ENCODE measurements at places on chromosomes 5 and 9.

DNA sequence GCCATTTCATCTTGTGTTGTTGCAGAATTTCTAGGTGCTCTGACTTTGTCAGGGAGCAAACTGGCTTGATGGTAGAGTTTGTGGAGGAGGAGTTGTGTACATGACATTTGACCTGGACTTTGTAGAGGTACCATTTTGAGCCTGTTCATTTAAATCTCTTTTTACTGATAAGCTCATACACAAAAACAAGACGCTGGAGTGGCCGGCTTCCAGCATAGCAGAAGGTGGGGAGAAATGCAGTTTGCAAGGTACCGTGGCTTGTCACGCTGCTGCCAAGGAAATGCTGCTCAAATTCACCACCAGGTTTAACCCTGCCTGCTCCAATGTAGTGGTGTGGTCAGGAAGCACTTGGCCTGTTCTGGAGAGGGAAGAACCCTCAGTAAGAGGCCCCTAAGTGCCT is 18.9 kb upstream of the IQGAP2 start:
- DNase-seq: no peak

- DNase-seq: no peak
These were observed 67.1 kb downstream of the DAPK1 start for GRCh38 chr9:87564791-87565241.

DNA sequence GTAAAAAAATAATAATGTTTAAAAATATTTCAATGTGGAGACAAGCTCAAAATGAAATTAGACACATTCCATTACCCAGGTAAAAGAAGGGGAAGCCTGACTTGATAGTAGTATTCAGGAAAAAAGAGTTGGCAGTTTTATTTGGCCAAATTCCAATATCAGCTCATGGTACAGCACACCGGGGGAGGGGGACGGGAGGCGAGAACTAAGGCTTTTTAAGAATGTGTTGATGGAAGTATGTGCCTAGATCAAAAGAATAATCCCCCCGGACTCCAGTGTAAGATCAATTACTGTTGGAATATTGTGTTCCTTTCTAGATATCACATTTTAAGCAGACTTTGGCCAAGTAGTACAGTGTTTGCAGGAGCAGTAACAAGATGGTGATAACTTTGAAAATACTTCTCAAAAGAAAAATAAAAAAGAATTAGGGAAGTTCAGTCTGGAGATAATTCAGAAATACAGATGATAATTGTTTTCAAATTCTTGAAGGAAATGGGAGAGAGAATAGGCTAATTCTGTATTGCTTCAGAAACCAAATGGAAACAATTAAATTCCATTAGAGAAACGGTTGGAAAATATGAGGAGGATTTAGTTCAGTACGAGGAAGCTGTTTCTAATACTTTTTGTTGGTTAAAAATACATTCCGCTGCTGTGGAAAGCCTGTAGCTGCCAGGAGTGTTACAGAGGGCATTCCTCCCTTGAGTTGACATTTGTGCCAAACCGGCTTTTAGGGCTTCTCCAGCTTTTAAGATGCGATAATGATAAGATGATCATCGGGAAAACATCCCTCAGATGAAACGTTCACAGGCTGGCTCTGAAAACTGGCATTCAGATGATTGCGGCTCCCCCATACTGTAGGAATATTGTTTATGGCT is 98.1 kb upstream of the ERBIN start:
- DNase-seq: no peak

GRCh38 chr5:158747816-158748432 is 351.8 kb downstream of the EBF1 start:
- no peak for DNase-seq

- DNase-seq: no peak
These were observed 152.9 kb upstream of the SLC28A3 start for GRCh38 chr9:84493284-84493947.

DNA sequence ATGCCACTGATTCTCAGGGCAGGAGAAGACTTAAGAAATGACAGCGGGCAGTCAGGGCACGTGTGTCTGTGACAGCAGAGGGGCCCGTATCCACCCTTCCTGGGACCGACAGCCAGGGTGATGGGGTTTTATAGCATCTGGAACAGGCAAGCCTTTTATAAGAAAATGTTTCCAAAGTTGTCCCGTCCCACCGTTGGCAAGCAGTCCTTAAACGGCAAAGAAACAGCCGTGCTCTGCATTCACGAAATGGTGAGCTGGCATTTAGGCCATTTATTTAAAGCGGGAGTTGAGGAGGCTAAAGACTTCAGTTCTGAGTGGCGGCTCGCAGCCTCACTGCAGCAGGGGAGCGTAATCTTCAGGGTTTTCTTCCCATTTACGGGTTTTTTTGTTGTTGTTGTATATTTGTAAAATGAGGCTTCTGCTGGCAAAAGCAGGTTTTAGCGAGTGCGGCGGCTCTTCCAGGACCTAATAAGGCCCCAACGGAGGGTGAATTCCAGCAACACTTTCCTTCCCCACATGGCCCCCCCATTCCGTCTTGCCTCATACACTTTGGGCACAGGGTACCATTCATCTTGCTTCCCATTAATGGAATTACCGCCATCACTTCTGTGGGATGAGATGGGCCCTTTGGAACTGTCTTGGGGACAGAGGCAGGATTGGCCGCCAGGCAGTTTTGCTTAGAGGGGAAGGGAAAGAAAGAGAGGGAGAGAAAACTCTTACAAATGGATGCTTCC is 15.8 kb downstream of the NEK6 start:
- no peak for DNase-seq

- no peak for DNase-seq
These were observed 168.3 kb downstream of the LPAR1 start for GRCh38 chr9:110869931-110870330.

DNA sequence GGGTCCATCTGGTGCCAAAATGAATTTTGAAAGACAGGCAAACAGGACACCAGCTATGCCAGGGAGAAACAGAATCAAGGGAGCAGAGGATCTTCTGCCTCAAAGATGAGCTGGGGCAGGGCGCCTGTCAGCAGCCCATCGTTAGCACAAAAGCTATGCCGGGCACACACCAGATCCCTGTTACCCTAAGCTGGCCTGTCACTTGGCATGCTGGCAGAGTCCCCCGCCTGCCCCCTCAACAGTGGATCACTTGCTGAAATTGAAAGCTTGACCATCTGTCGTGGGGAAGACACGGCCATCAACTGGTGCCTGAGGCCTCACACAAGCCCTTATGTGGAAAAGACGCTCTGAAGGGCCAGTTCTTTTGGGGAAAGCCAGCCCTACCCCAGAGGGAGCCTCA is 256.4 kb downstream of the EBF1 start:
- no peak for DNase-seq

- no peak for DNase-seq
These were observed 12.0 kb downstream of the PRRX2 start for GRCh38 chr9:129677456-129677855.

DNA sequence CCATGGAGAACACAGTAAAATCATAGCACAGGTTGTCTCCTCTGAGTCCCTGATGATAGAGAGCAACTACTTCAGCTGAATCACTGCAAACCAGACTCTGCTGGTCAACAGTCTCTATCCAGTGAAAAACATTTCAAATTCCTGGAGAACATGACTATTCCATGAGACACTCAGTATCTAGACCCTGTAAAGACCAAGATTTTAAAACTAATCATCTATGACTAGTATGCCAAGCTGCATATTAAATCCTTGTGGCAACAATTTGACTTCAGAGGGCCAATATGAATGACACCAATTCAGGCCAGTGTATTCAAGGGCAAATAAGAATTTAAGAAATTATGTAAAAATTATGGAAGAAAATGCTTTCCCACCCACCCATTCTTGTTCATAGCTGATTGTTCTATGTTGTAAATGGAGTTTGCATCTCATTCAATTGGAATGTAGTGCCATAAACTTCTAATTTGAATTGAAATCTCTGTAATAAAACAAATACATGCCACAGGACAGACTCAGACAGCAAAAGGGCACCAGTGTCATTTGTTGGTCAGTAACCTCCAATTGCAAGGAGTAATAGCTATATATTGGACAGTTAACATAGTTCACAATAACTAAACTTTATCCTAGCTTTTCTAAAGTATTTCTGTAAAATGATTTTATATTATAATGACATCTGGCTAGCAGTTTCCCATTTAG is 80.1 kb upstream of the LPAR1 start:
- no peak for DNase-seq

GRCh38 chr9:80699511-80699998 is 989.8 kb downstream of the TLE1 start:
- no peak for DNase-seq

DNA sequence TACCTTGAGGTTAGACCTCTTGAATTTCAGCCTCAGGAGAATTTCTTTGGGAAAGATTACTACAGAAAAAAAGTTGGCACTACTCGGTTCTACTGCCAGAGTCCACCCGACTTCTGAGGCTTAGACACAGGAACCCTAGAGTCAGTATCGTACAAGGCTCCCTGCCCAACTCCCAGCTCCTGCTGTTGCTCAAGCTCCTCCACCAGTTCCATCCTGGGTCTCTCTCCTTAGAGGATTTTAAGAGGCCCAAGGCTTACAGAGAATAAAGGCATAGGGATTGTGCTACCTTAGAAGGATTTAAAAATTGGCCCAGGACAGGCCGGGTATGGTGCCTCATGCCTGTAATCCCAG is 29.0 kb upstream of the SSBP2 start:
- no peak for DNase-seq

DNA sequence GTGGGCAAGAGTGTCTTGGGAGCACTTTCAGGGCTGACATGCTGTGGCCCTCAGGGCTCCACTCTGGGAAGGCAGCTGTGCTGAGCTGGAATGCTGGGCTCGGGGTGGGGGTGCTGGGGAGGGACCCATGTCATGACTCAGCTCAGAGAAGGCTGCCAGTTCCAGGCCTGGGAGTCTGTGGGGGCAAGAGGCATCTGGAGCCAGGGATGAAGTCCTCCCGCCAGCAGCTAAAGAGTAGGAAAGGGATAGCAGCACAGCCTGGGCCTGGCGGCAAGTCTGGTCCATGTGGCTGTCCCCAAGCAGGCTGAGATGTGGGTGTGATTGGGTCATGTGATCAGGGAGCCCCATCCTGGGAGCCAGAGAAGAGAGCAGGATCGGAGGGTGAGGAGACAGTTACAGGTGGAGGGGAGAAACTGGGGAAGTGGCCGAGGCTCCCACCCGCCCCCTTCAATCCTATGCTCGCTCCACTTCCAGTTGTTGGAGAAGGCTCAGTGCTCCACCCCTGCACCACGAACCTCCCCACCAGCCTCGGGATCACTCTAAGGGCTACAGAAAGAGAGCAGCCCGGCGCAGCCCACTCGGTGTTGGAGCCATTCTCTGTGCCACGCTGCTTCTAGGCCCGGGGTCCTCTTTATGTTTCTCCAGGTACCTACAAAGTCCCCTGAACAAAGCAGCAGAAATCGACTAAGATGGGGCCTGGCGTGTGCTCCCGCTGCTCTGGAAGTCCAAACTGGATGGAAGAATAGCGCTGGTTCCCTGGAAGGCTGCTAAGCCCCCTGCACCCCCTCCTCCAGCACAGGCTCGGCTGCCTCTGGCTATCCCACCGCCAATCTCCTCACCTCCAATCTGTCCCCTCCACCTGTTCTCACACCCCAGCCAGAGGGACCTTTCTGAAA is 12.0 kb downstream of the PDGFRB start:
- DNase-seq: no peak

- DNase-seq: no peak
These were observed 231.4 kb upstream of the CDH9 start for GRCh38 chr5:27269766-27270165.

- no peak for DNase-seq
These were observed 117.7 kb downstream of the HOMER1 start for GRCh38 chr5:79396265-79396664.

DNA sequence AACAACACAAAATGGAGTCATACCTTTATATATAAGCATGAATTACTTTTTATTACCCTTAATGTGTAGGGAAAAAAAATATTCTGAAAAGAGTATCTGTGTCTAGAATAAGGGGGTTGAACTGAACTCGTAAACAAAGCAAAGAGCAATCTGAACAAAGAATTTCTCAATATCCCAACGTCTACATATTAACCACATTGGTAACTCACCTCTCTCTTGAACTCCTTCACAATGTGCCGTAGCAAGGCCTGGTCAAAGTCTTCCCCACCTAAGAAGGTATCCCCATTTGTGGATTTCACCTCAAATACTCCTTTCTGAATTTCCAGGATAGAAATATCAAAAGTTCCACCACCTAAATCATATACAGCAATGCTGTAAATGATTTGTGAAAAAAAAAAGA is 8.4 kb downstream of the HSPA9 start:
- no peak for DNase-seq
